MCF 10A (cell line): ENCODE measurements at places on chromosomes 2 and 18.
A peak's percentile ranks its signal among the peaks of the same experiment; 100 is the strongest.

- no peak for DNase-seq
Measured at GRCh38 chr18:52343731-52344340, 3.8 kb downstream of the DCC start.

- DNase-seq, result no peak
Measured at GRCh38 chr2:174901075-174901474, 104.1 kb downstream of the CHN1 start.

DNA sequence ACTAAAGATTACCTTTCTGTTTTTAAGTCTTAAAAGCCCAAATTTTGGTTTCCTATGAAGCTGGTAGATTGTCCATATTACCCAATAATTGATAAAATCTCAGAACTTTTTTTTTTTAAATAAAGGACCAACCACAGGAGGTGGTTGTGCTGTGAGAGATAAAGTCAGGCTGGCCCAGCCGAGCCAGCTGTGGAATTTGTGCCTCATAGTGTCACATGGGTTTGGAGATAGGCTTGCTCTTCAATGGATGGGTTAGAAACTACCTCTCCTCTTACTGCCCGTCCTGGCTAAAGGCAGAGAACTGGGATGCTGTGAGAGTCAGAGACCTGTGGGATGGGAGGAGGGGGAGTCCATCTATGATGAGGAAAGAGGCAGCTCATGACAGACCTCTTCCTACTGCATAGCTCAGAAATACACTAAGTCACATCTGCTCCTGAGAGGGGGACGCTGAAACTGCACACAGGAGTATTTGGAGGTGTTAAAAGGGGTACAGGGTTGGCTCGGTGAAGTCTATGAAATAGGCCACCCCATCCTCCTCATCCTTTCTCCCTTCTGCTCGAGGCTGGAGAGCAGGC, 99.7 kb upstream of the MGAT4A start:
- no peak for DNase-seq

DNA sequence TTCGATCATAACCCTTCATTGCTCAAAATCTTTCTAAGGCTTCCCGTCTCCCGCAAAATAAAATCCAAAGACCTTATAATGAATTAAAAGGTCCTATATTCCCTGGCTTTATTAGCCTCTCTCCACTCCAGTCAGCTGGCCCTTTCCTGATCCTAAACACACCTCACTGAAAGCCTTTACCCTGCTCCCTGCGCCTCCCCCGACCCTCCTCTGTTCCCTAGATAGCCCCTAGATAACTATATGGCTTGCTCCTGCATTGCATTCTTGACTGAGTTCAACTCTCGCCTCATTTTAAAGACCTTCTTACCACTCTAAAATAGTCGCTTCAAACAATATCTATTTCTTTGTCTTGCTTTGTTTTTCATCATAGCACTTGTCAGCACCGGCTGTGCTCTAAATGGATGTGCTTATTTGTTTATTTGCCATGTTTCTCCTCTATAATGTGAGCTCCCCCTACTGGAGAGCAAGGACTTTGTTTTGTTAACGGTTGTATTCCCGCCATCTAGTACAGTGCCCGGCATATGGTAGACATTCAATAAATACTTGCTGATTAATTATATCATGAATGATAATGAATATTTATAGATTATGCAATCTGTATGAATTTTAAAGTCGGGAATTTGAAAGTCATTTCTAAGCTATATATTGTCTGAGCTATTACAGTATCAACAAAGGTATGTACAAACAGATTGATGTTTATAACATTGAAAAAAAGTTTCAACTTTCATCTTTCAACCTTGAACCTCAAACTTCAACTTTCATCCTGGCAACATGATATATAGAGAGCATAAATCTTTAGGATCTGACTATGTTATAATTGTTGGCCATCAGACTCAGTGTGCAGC, 32.4 kb upstream of the VIT start:
- peak; percentile 81 for DNase-seq

GRCh38 chr2:140136861-140137260, 1356.7 kb upstream of the NXPH2 start:
- DNase-seq, result no peak

GRCh38 chr2:27856956-27857355, 33.2 kb downstream of the RBKS start:
- no peak for DNase-seq

DNA sequence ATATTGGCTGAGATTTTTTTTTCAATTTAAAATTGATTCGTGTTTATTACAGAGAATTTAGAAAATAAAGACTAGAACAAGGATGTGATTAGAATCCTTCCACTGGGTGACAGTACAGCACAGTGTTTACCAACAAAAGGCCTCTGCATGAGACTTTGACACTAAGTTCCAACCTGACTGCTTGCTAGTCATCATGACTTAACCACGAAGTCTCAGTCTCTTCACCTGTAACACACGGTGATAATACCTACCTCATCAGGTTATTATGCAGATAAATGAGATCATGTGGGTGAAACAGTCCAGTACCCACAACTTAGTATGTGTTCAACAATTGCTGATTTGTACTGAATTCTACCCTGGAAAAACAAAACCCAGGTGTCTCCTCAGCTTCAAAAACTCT, 151.2 kb downstream of the STK39 start:
- DNase-seq, result no peak

- DNase-seq, result no peak
Measured at GRCh38 chr18:76388261-76388660, 106.8 kb downstream of the ZNF516 start.

- DNase-seq, result no peak
Measured at GRCh38 chr2:231163414-231164095, 34.9 kb upstream of the ARMC9 start.

GRCh38 chr2:130300258-130300969, 42.3 kb upstream of the IMP4 start:
- no peak for DNase-seq

DNA sequence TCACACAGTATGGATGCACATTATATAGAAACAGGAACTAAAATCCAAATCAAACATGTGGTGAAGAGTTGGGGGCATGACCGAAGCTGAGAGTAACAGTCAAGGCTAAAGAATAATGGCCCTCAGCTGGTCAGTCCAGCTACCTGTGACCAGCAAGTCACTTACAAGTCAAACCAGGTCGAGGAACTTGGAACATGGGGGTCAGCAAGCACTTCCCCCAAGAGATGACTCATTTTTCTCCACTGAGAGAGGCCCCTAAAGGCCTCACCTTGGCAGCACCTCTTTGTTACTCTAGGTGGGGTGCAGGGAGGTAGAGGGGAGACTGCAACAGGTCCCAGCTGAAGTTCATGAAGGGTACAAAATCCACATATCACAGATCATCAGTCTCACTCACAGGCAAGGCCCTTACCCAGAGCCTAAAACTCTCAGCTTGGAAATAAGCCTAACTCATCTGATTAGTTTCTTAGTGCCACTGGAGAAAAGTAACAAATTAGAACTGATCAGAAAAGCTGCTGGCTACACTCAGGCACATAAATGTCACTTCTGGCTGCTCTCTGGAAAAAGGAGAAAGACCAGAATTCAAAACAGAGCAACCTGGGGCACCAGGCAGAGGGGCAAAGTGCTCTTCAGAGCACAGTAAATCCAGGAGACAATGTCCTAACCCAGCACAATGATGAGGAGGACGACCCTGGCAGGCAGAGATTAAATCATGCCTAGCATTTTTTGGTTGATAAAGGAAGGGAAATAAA, 4.0 kb downstream of the SDC1 start:
- no peak for DNase-seq

DNA sequence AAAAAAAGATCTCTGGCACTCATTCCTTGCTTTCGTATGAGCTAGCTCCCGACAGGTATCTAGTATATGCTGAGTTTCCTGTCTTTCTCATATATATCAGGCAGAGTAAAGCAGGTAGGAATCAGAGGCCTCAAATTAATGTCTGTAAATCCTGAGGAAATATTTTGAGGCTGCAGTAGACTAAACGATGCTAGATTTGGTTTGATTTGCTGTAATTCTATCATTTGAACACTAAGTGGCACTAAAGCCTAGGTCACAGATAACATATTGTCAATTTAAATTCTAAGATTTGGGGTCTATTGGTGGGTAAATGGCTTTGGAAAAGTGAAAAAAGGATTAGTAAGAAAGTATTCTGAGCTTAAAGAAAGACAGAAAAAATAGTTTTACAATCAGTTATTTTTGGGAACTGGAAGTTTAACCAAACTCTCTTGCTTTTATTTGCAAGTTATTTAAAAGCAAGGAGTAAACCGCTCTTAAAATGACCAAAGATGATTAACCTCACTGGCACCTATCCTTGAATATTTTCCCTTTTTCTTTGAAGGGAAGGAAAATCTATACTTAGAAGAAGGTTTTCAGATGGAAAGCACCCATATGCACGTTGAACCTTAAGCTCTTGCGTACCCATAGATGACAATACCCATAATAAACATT, 37.6 kb upstream of the SLC4A10 start:
- DNase-seq, result peak; percentile 35

DNA sequence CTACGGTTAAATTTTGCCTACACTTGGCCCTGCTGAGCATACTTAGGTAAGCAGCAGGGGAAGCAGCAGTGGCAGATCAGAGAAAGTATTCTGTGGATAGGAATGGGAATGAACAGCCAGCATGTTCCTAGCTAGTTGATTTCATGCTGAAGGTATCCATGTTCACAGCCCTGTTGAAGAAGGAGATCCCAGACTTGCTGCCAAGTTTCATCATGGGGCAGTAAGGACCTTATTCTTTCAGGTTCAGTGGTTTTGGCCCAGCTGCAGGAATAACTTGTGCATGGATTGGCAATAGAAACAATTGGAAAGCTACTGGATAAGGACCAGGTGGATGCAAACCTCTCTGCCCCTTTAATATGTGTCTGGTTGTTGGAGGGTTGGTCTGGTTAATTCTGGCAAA, 98.2 kb upstream of the TMEM178A start:
- DNase-seq, result no peak

DNA sequence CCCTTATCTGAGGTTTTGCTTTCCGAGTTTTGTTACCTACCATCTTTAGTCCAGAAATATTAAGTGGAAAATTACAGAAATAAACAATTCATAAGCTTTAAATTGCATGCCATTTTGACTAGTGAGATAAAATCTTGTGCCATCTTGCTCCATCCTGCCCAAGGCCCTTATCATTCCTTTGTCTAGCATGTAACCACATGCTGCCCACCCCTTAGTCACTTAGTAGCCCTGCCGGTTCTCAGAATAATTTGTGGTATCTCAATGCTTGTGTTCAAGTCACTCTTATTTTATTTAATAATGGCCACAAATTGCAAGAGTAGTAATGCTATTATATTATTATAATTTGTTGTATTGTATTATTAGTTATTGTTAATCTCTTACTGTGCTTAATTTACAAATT, 36.8 kb upstream of the VPS54 start:
- DNase-seq, result no peak

DNA sequence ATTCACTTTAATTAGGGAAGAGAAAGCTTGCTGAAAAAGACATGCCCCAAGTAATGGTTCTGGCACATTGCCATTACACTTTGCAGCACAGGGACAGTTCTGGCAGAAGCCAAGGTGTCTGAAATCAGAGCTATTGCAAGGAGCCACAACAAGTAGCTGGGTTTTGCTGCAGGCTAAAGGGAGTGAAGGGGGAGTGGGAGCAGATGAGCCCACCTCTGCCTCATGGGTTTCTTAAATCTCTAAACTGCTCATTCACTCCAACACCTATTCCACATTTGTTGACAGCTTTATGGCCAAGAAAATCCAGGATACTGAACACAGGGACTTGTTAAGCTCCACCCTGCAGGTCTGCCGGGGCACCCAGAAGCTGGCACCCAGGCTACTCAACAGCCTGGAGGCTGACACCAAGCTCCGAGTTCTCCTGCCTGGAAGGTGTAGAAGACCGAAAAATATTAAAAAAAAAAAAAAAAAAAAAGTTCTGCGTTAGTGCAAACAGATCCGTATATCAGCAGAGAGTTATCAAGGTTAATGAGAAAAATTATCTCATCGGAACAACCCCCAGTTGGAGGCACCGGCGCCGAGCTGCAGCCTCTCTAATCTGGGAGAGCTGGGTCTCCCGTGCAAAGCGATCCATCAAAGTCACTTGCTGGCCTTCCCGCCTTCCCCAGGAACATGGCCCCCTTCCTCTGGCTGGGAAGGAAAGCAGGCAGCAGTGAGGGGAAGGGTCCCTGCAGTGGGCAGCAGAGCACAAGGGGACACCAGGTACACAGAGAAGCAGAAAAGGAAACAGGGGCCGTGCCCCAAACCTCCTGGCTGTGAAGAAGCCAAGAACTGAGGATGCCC, 123.7 kb downstream of the HNMT start:
- DNase-seq, result peak; percentile 48

DNA sequence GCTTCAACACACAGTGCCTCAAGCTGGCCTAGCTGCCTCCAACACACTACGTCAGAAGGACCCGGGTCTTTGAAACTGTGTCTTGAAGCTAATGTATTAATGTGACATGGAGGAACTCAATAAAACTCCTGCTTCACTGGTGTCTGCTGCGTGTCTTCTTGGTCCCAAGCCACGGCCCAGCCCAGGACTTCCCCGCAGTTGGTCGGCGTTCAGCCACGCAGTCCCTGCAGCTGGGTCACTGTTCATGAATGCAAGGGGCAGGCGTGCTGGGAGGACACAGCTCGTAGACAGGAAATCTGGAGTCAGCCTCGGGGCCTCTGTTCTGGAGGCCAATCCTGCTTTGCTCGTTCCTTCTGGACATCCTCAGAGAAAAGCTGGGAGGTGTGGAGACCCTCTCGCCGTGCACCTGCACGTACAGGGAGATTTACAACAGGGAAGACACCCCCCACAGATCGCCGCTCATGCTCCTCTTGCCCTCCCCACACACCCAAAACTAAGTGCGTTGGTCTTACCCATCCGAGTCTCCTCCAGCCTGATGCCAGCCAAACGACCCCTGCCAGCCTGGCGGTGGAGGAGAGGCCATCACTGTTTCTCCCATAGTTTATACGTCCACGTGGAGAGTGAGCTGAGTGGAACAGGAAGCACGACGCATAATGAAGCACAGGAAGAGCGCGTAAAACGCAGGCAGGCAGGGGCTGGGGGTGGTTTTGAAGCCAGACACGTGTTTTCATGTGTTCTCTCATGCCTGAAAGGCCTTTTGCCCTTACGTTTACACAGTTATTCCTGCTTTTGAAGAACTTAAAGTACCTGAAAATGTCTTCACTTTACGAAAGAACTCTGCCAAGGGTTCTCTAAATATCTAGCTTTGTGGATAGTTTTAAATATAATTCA, 39.7 kb downstream of the ADI1 start:
- DNase-seq, result no peak

DNA sequence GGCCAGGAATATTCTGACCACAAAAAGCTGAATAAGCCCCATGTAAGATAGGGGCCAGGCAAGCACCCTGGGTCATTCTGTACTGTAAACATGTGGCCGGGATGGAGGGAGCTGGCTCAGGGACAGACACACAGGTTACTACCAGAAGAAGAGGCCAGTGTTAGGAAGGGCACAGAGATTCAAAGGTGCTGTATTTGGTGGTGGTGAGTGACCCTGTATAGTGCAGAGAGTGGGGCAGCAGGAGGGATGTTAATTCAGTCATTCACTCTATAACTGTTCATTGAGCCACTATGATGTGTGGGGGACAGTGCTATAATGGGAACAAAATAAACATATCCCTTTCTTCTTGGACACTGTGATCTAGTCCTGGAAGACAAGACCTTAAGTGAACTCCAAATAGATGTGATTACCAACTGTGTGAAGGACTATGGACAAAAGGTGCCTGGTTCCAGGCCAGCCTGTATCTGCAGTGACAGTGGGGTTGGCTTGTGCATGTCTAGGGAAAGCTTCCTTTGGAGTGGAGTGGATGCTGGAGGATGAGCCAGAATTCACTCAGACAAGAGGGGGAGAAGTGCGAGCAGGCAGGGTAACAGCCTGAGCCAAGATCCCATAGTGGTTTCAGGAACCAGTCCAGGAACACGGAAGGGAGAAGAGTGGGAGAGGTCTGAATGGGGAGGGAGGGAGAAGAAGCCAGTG, 8.3 kb downstream of the MOCOS start:
- DNase-seq, result no peak
